Activated CD4-positive, alpha-beta T cell treated with anti-CD3 and anti-CD28 coated beads, Interleukin-2, amount 50 U/mL, for 48 hours (primary cell): ENCODE measurements at places on chromosomes 11 and 22.

- DNase-seq: no peak
Observed at GRCh38 chr22:19548964-19549363, 24.8 kb upstream of the CLDN5 start.

DNA sequence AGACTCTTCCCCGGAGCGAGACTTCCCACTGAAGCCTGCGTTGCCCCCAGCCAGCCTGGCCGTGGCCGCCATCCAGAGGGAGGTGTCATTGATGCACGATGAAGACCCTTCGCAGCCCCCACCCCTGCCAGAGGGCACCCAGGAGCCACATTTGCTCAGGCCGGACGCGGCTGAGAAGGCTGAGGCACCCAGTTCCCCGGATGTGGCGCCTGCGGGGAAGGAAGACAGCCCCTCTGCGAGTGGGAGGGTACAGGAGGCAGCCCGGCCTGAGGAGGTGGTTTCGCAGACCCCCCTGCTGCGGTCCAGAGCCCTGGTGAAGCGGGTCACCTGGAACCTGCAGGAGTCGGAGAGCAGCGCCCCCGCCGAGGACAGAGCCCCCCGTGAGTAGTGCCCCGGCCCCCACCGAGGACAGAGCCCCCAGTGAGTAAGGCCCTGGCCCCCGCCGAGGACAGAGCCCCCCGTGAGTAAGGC lies 6.4 kb downstream of the IRF7 start:
- DNase-seq: no peak

DNA sequence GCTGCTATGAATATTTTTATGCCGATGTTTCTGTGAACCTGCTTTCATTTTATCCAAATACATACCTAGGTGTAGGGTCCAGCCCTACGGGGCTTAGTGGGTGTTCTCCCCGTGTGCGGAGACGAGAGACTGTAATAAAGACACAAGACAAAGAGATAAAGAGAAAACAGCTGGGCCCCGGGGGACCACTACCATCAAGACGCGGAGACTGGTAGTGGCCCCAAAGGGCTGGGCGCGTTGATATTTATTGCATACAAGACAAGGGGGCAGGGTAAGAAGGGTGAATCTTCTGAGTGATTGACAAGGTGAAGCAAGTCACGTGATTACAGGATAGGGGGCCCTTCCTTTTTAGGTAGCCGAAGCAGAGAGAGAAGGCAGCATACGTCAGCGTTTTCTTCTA lies 920.1 kb downstream of the BRD1 start:
- no peak for DNase-seq

DNA sequence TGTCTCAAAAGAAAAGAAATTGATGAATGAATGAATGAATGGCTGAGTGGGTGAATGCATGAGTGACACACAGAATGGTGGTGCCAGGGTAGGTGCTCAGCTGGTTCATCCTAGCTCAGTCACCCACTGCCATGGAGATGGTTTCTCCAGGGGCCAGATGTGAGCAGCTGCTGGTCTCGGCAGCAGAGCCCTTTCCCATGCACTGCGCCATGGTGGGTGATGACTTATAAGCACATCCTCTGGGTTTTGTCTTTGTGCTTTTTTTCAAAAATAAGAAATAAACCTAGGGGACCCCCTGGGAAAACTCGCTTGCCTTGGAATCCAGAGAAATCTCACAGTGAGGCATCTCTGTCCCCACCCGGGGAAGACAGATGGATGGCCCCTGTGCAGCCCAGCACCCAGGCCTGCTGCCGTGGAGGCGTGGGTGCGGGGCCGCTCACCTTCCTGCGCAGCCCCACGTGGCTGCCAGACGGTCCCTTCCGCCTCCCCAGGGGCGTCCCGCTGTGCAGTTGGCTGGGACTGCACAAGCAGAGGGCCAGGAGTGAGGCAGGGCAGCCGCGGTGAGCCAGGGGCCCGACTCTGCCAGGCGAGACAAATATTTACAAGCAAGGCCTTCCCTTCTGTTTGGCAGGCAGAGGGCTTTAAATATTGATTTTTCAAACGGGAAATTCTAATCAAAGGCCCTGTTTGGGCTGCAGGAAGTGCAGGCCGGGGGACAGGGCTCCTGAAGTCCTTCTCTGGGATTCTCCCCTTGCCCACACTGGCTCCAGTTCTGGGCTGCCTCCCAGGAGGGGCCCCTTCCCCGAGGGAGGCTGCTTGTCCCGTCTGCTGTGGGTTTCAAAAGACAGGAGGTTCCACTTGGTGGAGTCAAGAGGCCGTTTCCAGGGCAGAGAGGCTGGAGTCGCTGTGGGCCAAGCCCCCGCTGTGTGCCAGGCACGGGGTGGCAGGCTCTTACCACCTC lies 24.3 kb downstream of the MPPED1 start:
- no peak for DNase-seq

DNA sequence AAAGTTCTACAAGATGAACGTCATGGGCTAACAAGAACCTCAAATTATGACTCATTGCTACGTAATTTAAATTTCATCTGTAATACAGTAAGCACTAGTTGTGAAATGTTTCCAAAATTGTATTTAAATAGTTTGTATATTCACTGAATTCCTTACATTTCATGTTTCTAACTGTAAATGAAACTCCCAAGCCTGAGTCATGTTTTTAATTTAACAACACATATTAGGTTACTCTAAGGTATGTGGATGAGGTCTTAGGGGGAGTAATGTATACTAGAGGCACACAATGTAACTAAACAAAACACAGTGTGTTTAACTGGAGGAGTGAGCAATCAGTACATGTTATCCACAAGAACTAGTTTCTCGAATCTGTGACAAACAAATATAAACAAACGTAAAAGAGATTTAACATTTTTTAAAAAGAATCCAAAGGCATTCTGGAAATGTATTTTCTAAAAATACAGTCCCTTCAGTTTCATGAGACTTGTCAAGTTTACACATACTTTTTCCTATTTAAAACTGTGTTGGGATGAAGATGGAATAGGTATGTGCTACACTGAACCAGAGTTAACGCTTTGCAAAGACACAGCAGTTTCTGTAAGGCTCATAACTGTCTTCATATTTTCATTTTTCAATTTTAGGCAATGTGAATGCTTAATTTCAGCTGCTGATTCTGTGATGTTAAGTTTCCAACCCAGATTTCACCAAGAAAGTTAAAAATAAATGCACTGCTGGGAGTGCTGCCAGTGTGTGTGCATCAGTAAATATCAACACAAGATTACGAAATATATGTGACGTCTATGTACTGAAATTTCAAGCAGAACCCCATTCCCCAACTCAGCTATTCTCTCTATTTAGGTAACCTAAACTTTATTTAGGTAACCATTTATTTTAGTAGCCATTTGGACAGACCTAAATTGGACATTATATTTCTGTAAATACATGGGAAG lies 52.6 kb downstream of the PITPNB start:
- no peak for DNase-seq

GRCh38 chr11:206526-207207 lies 532 bp downstream of the BET1L start:
- no peak for DNase-seq

DNA sequence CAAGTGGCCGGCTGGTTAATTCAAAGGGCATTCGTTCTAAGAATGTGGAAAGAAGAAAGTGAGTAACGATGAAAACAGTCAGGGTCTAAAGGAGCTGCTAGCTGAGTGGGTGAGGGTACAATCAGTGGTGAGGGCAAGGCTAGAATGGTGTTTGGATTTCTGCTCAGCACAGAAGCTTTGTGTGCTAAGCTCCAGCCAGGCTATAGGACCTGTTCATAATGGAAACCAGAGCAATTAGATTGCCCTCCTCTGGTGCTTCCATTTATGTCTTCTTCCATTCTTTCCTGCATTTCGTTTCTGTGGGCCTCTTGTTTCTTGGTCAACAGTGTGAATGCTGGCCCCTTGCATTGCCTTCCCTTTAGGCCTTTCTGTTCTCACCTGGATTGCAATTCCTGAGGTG lies 572.9 kb upstream of the CHORDC1 start:
- DNase-seq: no peak

DNA sequence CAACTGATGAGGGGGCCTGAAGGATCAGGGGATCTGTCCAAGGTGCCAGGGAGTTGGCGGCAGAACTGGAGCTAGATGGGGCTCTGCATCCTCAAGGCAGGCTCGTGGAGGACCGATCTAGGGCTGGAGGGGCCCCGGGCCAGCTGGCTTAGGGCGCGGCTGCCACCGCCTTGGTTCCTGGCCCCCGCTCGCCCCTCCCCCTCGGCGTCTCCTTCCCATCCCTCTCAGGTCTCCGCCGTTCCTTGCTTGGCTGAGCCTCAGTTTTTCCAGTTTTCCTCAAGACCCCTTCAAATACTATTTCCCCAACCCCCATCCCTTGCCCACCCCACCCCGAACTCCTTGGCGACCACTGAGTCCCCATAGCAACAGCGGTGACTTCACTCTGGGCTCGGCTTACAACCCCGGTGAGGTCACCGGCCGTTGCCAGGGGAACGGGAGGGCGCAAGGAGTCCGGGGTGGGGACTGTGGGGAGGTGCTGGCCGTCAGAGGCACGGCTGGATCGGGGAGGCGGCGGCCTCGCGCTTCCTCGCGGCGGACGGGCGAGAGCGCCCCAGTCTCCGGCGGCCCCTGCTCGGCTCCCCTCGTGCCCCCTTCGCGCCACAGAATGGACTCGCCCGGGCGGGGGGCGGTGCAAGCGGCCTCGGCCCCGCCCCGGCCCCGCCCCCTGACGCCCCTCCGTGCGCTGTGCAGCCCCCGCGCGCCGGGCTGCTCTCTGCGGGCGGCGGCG lies 7.5 kb downstream of the FREY1 start:
- peak; percentile 65 for DNase-seq

GRCh38 chr11:45860764-45861510 lies 13.7 kb downstream of the CRY2 start:
- no peak for DNase-seq

GRCh38 chr11:57219021-57219627 lies 17.9 kb downstream of the APLNR start:
- DNase-seq: no peak

DNA sequence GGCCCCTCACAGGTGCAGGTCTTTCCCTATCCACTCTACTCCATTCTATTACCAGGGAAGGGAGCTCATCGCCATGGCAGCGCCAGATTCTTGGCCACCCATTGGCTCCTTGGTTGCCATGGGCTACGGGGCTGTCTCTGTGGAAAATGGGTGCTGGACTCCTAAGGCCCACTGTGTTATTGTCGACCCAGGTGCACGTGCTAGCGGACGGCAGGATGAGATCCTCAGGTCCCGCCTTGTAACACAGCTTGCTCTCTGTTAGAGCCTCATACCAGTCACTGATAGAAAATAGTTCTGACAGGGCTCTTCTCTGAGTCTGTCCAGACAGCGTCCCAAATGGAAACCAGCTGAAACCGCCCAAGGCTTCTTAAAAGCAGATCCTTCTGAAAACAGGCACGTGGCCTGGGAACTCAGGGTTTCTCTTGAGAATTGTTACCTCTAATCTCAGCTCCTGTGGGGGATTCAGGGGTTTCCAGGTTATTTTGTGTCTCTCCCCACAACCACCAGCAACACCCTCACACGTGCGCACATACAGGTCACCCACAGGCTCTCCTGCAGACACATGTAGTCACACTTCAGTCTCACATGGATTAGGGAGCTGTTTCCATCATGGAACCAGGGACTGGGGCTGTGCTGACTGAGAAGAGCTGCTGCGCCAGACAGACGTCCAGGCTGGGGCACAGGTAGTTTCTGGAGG lies 1.5 kb downstream of the TUB start:
- DNase-seq: no peak

GRCh38 chr11:64734811-64735724 lies 8.9 kb downstream of the RASGRP2 start:
- no peak for DNase-seq

DNA sequence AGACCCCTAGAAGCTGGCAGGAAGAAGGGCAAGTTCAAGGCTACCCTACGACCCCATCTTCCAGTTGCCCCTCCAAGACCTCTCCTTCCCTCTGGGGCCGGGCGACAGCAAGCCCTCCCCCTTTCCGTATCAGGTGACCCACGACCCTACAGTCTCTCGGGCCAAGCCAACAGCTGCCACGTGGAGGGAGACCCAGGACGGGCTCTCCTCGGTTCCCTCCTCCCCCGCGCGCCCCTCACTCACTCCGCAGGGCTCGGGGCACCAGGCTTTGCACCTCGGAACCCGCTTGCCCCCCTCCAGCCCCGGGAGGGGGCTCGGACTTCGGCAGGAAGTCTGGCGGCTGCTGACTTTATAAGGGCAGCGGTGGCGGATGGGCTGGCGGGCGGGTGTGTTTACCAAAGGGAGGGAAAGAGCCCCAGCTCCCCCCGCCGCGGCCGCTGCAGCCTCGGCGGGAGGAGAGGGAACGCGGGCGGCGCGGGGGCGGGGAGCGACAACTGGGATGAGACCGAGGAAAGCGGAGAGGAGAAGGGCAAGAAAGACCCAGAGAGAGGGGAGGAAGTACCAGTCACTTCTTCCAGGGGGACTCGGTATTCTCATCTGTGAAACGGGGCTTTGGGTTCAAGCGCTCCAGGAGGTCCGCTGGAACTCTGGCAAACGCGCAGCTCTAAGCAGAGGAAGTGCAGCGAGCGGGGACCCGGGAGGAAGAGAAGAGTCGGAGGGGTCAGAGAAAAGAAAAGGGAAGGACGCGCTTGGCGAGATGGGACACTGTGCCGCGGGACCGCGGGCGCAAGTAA lies 767 bp downstream of the SLC43A1 start:
- peak; percentile 60 for DNase-seq

GRCh38 chr11:2686360-2687222 lies 13.2 kb downstream of the KCNQ1OT1 start:
- DNase-seq: no peak

- DNase-seq: no peak
Observed at GRCh38 chr22:36256478-36256877, 3.5 kb downstream of the APOL1 start.

- peak; percentile 93 for DNase-seq
Observed at GRCh38 chr22:49934891-49935557, 16.6 kb downstream of the CRELD2 start.
